A549 (cell line): ENCODE measurements at places on chromosomes 11 and 22. TPM values are rescaled to one million over a fixed set of nuclear protein-coding genes. Genes with fewer than 3 reads are reported as not detected.

Gene MRPL21
- polyA plus RNA-seq: 113 to 131 TPM (median 116 TPM) in 3 replicates

Gene OR52N4
- polyA plus RNA-seq: not detected in 3 replicates

Gene VWCE
- 0.45 to 0.79 TPM (median 0.63 TPM) in 3 replicates for polyA plus RNA-seq

Gene MAJIN
- polyA plus RNA-seq: not detected in 3 replicates

Gene DRD2
- not detected in 3 replicates for polyA plus RNA-seq

Gene FXYD2
- polyA plus RNA-seq: 29.7 to 55.6 TPM (median 48.9 TPM) in 3 replicates

Gene KCNQ1
- 0.12 to 0.14 TPM (median 0.13 TPM) in 3 replicates for polyA plus RNA-seq

Gene ACCS
- 22.7 to 31.8 TPM (median 24.9 TPM) in 3 replicates for polyA plus RNA-seq

Gene POU2AF3
- polyA plus RNA-seq: 0.63 to 0.87 TPM (median 0.63 TPM) in 3 replicates

Gene TOP3B
- polyA plus RNA-seq: 19.8 to 22.6 TPM (median 21.0 TPM) in 3 replicates

Gene HOATZ
- not detected in 3 replicates for polyA plus RNA-seq

Gene OR52H1
- polyA plus RNA-seq: not detected in 3 replicates

Gene ANO9
- polyA plus RNA-seq: 0.50 to 0.55 TPM (median 0.51 TPM) in 3 replicates

Gene VWA5A
- polyA plus RNA-seq: 0.12 to 0.24 TPM (median 0.18 TPM) in 3 replicates

Gene HEPHL1
- not detected in 3 replicates for polyA plus RNA-seq

Gene RGL4
- not detected in 3 replicates for polyA plus RNA-seq

Gene C11orf86
- polyA plus RNA-seq: 39.7 to 59.6 TPM (median 56.4 TPM) in 3 replicates

Gene MOGAT2
- not detected in 3 replicates for polyA plus RNA-seq

Gene KRTAP5-7
- polyA plus RNA-seq: not detected in 3 replicates

Gene OR51B5
- polyA plus RNA-seq: 0.06 to 0.10 TPM in 2 of 3 replicates, not detected in the other

Gene BUD13
- 9.8 to 10.9 TPM (median 9.8 TPM) in 3 replicates for polyA plus RNA-seq

Gene CHRM4
- polyA plus RNA-seq: 0.28 to 0.38 TPM (median 0.29 TPM) in 3 replicates

Gene HPX
- polyA plus RNA-seq: 0.35 to 0.70 TPM (median 0.57 TPM) in 3 replicates

Gene TSSK2
- not detected in 3 replicates for polyA plus RNA-seq

Gene KCNJ5
- 0.04 to 0.09 TPM in 2 of 3 replicates, not detected in the other for polyA plus RNA-seq

Gene UPK3A
- not detected in 3 replicates for polyA plus RNA-seq

Gene FAM227A
- 1.4 to 1.7 TPM (median 1.4 TPM) in 3 replicates for polyA plus RNA-seq

Gene GLB1L2
- 0.94 to 1.1 TPM (median 1.1 TPM) in 3 replicates for polyA plus RNA-seq

Gene PKDREJ
- not detected in 3 replicates for polyA plus RNA-seq

Gene RAG1
- 0.18 to 0.29 TPM (median 0.24 TPM) in 3 replicates for polyA plus RNA-seq

Gene CABP2
- not detected in 3 replicates for polyA plus RNA-seq

Gene MAPK8IP2
- polyA plus RNA-seq: 2.2 to 3.0 TPM (median 2.8 TPM) in 3 replicates

Gene ARHGEF17
- 16.2 to 19.2 TPM (median 16.9 TPM) in 3 replicates for polyA plus RNA-seq

Gene IZUMO1R
- not detected in 3 replicates for polyA plus RNA-seq

Gene LRRN4CL
- polyA plus RNA-seq: 0.03 to 0.08 TPM (median 0.08 TPM) in 3 replicates

Gene NLRP14
- not detected in 3 replicates for polyA plus RNA-seq

Gene KIF18A
- 24.8 to 25.6 TPM (median 25.5 TPM) in 3 replicates for polyA plus RNA-seq

Gene ZMAT5
- polyA plus RNA-seq: 11.4 to 13.0 TPM (median 13.0 TPM) in 3 replicates

Gene IGSF9B
- 0.34 to 0.61 TPM (median 0.41 TPM) in 3 replicates for polyA plus RNA-seq

Gene TMEM151A
- 1.3 to 1.8 TPM (median 1.6 TPM) in 3 replicates for polyA plus RNA-seq

Gene CLDN5
- not detected in 3 replicates for polyA plus RNA-seq

Gene P2RY2
- polyA plus RNA-seq: 6.1 to 6.4 TPM (median 6.4 TPM) in 3 replicates

Gene DDI1
- polyA plus RNA-seq: not detected in 3 replicates

Gene APOL4
- polyA plus RNA-seq: not detected in 3 replicates

Gene RPS6KA4
- 34.5 to 40.4 TPM (median 35.9 TPM) in 3 replicates for polyA plus RNA-seq

Gene RASSF10
- polyA plus RNA-seq: 9.7 to 12.5 TPM (median 10.3 TPM) in 3 replicates

Gene SBF1
- 19.5 to 23.0 TPM (median 20.9 TPM) in 3 replicates for polyA plus RNA-seq
